Activated naive CD4-positive, alpha-beta T cell (primary cell): ENCODE measurements at places on chromosomes 16 and 17.

- no peak for DNase-seq
These were observed 317.3 kb downstream of the SLC39A11 start for GRCh38 chr17:72775237-72775636.

DNA sequence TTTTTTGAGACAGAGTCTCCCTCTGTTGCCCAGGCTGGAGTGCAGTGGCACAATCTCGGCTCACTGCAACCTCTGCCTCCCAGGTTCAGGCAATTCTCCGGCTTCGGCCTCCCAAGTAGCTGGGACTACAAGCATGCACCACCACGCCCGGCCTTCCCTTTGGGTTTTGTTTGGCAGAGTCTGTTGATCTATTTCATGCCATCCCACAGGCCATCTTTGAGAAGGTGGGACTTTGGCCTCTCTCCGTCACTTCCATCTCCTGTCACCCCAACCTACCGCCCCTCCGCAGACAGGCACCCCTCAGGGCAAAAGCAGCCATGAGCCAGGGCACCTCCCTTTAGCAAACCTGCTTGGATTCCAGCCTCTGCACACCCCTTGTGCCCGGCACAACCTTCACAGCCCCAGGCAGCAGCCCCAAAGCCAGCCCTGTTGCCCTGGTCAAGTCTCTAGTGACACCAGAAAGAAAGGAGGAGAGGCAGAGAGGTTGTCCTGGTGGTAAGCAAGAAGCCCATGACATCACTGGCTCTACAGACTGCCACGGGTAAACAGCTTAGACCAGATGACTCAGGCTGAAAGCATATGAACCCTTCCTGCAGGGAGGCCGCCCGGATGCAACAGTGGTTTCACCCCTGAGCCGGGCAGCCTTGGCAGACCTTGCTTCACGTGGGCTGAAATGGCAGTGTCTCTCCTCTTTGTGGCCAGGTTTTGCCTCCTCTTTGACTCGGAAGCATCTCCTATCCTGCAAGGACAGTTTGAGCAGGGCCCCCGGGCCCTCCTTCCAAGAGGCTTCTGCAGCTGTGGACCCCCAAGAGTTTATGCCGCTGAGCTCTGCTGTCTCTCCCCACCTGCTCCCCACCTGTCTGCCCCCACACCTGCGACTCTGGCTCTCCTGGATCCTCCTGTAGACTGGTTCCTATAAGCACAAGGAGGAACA, 8.1 kb upstream of the TIMP2 start:
- DNase-seq: no peak

GRCh38 chr17:49244839-49245238, 14.3 kb upstream of the PHOSPHO1 start:
- DNase-seq: no peak

GRCh38 chr16:58026139-58026704, 668 bp downstream of the MMP15 start:
- no peak for DNase-seq

DNA sequence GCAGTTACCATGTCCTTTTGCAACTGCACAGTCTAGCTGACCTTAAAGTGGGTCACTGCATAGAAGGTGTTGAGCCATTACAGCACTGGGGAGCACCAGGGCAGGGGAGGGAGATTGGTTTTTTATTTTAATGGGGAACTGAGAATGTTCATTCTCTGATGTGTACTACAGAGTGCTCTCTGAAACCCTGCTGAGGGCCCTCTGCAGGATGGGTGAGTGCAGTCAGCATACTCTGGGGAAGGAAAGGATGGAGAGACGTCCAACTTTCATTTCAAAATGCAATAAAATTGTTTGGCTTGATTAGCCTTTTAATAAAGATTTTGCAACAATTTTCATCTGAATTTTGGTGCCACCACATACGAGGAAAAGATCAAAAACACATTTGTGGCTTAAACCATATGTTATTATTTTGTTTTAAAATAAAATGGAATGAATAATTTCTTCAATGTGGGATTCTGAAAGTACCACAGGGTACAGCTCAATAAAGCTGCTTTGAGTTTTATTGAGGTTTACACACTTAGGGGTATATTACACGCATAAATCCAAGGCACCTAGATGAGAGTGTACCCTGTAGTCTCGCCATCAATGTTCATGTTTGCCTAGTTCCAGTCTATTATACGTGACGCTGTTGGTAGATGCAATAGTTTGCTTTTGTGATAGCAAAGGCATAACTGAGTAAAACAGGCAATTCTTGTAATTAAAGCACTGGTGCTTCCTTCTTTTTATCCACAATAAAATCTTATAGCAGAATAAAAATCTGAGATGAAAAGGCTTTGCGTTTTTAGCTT, 73.5 kb downstream of the SNX11 start:
- DNase-seq: no peak

DNA sequence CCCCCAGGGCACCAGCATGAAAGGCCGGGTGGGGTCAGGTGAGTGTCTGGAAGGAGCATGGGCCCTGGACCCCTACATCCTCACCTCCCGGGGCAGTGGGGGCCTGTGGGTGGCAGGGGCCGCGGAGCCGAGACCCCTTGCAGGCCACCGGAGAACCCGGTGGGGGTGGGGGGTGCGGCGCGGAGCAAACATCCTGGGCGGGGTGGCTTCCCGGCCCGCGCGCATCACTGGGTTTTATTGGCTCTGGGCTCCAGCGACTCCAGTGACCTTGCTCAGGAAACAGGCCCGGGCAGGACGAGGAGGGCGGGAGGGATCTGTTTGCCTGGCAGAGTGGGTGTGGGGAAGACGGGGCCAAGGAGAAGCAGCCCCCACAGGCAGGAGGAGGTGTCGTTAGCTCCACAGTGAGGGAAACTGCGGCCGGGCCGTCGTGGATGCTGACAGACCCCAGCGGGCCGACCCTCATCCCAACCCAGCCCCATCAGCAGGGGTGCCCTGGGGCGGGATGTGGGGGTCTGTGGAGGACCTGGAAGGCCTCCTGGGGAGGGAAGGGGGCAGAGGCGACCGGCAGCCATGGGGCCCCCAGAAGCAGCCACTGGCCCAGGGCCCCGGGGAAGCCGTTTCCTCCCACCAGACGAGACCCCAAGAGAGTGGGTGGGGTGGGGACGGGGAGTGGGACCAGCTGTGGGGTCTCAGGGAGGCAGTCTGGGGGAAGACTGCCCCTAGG, 10.6 kb downstream of the SSTR5 start:
- DNase-seq: no peak

GRCh38 chr16:59593194-59593661, 859.1 kb upstream of the GOT2 start:
- DNase-seq: no peak

GRCh38 chr16:79644971-79645667, 44.6 kb upstream of the MAF start:
- no peak for DNase-seq
